ENCODE measurements at places on chromosomes 5 and 9.

DNA sequence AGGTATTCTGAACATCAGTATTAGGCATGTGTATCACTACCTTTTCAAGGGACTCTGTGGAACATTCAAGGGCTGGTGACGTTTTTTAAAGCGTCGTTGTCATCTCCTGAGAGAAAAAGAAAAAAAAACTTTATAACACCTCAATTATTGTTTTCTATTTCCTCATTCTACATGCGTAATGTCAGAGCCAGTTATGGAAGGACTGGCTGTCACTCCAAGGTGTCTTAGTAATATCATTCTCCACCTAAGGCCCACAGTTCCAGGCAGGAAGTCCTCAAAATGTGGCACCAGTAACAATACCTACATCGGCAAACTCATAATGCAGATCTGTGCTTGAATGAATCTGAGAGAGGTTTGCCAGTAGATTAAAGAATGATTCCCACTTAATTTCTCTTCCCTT lies 210.2 kb downstream of the SAXO1 start:
- no peak for DNase-seq
- no peaks in the 10 kb centered on the region for H3K36me3 ChIP-seq
- no peaks in the 10 kb centered on the region for H3K27me3 ChIP-seq
- no peak overlapping the region for H3K27ac ChIP-seq
- H3K4me3 ChIP-seq, result no peak overlapping the region
- H3K4me1 ChIP-seq, result no peaks in the 10 kb centered on the region

- H3K4me3 ChIP-seq, result no peak overlapping the region
- no peaks in the 10 kb centered on the region for H3K27me3 ChIP-seq
- peak; percentile 43 for DNase-seq
- H3K36me3 ChIP-seq, result no peaks in the 10 kb centered on the region
- H3K27ac ChIP-seq, result no peak overlapping the region
- no peaks in the 10 kb centered on the region for H3K4me1 ChIP-seq
Measured at GRCh38 chr9:15843931-15844330, 291.1 kb downstream of the CCDC171 start.

DNA sequence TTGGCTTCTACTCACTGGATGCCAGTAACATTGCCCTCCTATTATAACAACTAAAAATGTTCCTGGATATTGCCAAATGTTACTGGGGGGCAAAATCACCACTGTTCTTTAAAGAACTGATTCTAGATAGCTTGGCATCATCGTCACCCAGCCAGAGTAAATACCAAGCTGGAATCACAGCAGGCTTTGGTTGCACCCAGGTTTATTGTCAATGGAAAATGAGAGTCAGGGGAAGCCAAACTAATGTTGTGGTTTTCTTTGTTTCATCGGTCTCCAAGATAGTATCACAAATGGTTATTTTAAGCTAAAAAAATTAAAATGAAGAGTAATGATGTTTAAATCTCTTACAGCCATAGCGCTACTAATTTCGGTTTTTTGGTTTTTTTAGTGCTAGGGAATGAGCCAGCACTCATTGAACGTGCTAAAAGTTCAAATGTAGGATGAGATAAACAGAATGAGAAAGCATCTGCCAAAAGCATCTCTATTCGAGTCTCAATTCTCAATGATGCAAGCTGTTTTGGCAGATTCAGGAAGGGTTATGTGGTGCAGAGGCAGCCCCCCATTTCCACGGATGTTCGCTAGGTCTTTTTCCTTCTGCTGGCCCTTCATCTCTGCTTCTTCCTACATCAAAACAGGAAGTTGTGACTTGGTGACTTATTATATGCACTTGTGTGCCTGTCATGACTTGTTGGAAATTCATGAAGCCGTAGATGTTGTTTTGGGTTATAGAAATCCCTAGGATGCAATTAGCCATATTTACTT lies 558.0 kb downstream of the EBF1 start:
- no peak for DNase-seq
- no peak overlapping the region for H3K27ac ChIP-seq
- H3K36me3 ChIP-seq, result no peaks in the 10 kb centered on the region
- no peaks in the 10 kb centered on the region for H3K4me1 ChIP-seq
- no peak overlapping the region for H3K4me3 ChIP-seq

DNA sequence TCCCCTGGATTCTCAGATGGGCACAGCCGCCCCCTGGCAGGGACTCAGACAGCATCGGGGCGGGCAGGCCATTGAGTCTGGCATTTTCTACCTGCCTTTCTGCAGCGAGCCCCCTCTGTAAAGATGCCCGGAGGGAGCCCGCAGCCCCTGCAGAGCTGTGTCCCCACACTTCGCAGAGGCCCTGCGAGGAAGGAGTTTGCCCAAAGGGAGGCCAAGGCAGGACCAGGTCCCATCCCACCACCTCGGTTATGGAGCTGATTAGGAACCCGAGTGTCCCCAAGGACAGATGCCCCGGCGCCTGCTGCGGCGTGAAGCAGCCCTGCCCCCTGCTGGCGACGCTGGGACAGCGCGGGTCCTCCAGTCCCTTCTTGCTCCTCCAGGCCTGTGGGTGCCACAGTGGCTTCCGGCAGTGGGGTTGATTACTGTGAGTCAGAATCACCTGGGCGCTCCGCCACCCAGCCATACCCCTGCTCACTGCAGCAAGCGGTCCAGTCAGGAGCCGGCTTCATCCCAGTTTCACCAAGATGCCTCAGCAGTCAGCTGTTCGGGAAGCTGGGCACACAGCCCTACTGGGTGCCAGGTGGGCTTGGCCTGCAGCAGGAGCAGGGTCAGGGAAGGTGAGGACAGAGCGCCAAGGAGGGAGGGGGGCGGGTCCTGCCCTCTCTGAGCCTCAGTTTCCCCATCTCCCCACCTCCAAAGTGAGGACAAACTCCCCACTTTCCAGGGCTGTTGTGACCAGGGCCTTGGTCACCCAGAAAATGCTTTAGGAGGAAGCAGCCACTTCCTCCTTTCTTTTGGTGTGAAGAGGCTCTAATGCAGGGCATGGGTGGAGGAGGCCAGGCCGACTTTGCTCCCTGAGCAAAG lies 117.2 kb downstream of the RXRA start:
- H3K4me1 ChIP-seq, result peaks cover 2% of the 10 kb centered on the region
- DNase-seq, result peak; percentile 85
- no peaks in the 10 kb centered on the region for H3K27me3 ChIP-seq
- peaks cover 2% of the 10 kb centered on the region for H3K36me3 ChIP-seq
- H3K4me3 ChIP-seq, result peak overlapping the region; percentile 10

- H3K36me3 ChIP-seq, result peaks cover 40% of the 10 kb centered on the region
- H3K4me1 ChIP-seq, result peaks cover 6% of the 10 kb centered on the region
- H3K4me3 ChIP-seq, result no peak overlapping the region
- H3K27me3 ChIP-seq, result no peaks in the 10 kb centered on the region
Measured at GRCh38 chr9:747567-747966, 93.9 kb upstream of the DMRT1 start.

DNA sequence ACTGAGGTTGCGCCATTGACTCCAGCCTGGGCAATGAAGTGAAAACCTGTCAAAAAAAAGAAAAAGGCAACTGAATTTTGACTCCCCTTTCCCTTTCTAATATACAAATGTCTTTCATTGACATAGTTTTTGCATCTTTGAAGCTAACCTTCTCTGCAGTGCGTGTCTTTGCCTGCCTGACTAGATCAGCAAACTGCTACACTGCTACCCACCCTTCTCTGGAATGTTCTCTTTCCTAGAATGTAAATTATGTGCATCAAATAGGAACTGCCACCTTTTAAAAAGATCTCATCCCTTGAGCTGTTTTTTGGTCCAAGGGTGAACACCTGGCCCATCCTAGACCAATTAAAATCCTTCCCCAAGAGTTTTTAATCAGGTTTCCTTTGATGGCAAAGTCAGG lies 127.6 kb downstream of the SLC28A3 start:
- no peaks in the 10 kb centered on the region for H3K36me3 ChIP-seq
- DNase-seq, result no peak
- no peak overlapping the region for H3K27ac ChIP-seq
- no peaks in the 10 kb centered on the region for H3K27me3 ChIP-seq

DNA sequence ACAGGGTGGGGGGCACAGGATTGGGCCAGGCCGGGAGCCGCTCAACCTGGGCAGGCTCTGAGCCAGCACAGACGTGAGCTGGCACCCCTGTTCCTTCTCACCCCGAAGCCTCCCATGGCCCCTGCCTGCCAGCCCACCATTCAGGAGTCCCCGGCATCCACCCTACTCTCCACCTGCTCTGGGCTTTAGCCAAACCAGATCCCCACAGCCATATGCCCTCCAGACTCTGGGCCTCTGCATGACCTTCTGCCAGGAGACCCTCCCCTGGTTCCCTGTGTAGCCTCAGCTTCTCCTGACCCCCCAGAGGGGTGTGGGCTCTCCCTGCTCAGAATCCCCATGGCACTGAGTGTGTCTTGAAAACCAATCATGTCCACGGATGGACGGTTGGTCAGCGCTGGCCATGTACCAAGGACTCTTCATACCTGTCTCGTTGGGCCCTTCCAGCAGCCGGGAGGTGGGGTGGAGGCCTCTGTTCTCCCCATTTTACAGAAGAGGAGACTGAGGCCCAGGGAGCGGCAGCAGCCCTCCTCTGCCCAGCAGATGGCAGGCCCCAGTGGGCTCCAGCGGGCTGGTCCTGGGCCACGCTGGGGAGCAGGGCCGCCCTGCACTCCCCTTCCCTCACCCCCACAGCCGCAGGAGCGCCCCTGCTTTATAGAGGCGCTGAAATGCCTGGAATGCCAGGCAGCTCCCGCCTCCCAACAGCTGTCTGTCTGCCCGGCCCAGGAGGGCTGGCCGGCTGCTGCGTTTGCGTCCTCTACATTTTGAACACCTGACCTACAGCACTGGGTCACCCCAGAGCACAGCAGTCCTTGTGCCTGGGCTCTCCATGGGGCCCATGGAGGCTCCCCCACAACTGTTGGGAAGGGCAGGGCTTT lies 3.5 kb upstream of the MYMK start:
- H3K36me3 ChIP-seq, result no peaks in the 10 kb centered on the region
- H3K27ac ChIP-seq, result no peak overlapping the region
- no peak overlapping the region for H3K4me3 ChIP-seq
- peaks cover 32% of the 10 kb centered on the region for H3K4me1 ChIP-seq

DNA sequence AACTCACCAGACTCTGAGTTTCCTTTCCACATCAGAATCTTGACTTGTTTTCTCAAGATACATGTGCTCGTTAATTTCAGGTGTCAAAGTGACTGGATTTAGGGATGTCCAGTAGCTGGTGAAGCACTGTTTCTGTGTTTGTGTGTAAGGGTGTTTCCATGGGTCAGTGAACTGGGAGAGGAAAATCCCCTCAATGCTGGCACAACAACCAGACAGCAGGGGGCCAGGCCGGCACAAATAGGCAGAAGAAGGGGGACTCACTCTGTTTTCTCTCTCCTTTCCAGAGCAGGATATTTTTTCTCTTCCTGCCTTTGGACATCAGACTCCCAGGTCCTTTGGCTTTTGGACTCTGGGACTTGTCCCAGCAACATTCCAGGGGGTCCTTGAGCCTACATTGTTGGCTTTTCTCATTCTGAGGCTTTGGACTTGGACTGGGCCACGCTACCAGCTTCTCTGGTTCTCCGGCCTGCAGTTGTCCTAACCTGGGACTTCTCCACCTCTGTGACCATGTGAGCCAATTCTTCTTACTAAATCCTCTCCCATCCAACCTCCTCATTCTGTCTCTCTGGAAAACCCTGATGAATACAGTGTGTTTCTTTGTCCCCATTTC lies 144.0 kb downstream of the CAAP1 start:
- no peaks in the 10 kb centered on the region for H3K27me3 ChIP-seq
- H3K4me3 ChIP-seq, result no peak overlapping the region
- H3K36me3 ChIP-seq, result no peaks in the 10 kb centered on the region
- H3K27ac ChIP-seq, result no peak overlapping the region

DNA sequence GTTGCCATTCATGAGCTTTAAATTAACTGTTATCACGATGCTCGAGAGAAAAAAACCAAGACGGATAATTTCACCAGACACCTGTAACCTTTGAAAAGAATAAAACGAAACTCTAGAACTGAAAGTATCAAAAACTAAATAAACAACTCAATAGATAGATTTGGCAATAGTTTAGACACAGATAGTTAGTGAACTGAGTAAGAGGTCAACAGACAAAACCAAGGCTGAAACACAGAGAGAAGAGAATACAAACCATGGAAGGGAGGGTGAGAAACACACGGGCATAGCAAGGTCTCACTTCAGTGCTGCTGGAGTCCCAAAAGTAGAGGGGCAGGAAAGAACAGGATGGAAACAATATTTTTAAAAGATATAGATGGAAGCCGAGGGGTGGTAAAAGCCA lies 3.3 kb upstream of the OR2V1 start:
- no peak overlapping the region for H3K4me3 ChIP-seq
- DNase-seq, result no peak
- H3K27me3 ChIP-seq, result no peaks in the 10 kb centered on the region
- H3K27ac ChIP-seq, result no peak overlapping the region

- no peaks in the 10 kb centered on the region for H3K36me3 ChIP-seq
- no peak overlapping the region for H3K27ac ChIP-seq
- peaks cover 9% of the 10 kb centered on the region for H3K4me1 ChIP-seq
- peak overlapping the region; percentile 62 for H3K4me3 ChIP-seq
Measured at GRCh38 chr9:127612939-127613582, 984 bp downstream of the STXBP1 start.

DNA sequence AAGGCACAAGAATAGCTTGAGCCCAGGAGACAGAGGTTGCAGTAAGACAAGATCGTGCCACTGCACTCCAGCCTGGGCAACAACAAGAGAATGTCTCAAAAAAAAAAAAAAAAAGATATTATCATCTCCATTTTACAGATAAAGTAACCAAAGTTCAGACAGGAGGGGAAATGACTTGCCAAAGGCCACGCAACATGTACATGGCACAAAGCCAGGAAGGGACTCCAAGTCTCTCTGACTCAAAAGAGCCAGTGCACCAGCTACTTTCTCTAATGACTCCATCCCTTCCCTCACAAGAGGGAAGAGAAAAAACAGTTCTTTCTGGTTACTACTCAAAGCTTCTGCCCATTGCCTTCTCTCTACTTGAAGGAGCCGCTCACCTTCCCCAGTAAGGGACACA lies 34.1 kb downstream of the SIL1 start:
- DNase-seq, result no peak
- H3K27me3 ChIP-seq, result no peaks in the 10 kb centered on the region
- H3K27ac ChIP-seq, result no peak overlapping the region
- no peak overlapping the region for H3K4me3 ChIP-seq
- H3K36me3 ChIP-seq, result no peaks in the 10 kb centered on the region
- H3K4me1 ChIP-seq, result peaks cover 15% of the 10 kb centered on the region

All from trophoblast cell (in vitro differentiated cells and primary cell).